ENCODE measurements at places on chromosomes 5 and 9.
A peak's percentile ranks its signal among the peaks of the same experiment; 100 is the strongest.

DNA sequence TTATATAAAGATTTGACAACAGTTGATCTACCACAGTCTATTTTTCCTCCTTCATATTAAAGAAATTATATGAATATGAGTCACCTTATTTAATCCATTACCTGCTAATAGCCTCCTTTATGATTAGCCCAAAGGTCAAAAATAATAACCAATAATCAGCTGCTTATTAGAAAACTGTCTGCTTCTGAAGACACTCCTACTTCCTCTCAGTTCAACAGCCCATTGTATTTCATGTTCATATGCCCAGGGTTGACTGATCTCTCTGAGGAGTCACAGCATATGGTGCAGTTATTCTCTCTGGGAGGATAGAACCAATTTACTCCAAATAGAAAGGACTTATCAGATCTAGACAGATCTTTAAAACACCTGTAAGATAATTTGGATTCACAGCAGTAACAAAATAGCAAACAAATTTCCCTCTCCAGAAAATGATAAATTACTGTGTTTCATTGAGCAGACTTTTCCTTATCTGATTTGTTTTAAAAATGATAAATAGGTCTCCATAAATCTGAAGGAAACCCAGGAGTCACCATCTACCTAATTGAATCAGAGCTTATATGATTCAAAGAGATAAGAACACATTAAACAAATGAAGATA is 180.4 kb upstream of the ITGA1 start:
- no peak for DNase-seq

- DNase-seq = no peak
These were observed 94.3 kb downstream of the SREK1 start for GRCh38 chr5:66238435-66238834.

DNA sequence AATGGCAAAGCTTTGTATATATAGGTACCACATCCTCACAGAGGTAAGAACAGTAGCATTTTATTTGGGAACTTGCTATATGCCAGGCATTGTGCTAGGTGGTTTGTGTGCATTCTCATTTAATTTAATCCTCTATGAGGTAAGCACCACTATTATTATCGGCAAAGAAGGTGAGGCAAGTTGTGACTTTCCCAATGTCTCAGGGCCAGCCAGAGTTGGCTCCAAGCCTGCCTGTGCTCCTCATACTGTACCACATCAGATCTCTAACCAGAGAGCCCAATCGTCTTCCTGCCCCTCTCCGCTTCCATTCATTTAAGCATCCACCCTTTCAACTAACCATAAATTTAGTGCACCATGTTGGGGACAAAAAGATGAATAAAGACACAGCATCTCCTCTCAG is 55.1 kb downstream of the NIPSNAP3B start:
- DNase-seq = no peak

GRCh38 chr5:2149195-2149539 is 266.4 kb upstream of the IRX4 start:
- DNase-seq = no peak

- DNase-seq = no peak
These were observed 826 bp downstream of the GPRIN1 start for GRCh38 chr5:176608937-176609723.

DNA sequence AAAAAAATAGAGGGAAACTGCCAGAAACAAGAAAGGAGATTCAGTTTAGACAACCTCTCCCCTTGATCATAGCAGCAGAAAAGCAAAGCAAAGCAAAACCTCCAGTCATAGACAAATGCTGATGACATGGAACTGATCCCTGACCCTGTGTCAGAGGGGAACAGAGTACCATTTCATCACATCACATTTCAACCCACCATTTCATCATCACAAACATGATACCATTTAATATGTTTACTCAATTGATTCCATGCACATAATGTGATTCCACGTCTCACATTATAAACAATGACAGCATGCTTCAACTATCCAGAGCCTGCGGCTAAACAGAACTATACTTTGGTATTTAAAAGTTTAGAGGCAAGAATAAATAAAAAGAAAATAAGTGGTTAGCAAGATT is 28.7 kb upstream of the ACOT12 start:
- DNase-seq = no peak

DNA sequence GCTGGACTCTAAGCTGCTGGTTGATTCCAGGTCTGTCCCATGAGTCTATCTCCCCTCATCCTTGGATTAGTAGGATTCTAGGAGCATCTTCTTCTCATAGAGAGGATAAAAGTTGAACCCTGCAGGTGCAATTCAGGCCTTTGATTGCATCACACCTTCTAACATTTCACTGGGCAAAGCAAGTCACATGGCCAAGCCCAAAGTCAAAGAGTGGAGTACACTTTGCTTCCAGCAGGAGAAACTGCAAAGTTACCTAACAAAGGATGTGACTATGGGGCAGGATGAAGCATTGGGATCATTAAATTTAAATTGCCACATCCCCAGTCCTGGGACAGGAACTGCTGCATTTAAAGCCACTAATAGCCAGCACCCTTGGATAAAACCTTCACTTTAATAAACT is 51.0 kb upstream of the EGFLAM start:
- no peak for DNase-seq

- no peak for DNase-seq
These were observed 20.9 kb downstream of the KLHL3 start for GRCh38 chr5:137714946-137715345.

DNA sequence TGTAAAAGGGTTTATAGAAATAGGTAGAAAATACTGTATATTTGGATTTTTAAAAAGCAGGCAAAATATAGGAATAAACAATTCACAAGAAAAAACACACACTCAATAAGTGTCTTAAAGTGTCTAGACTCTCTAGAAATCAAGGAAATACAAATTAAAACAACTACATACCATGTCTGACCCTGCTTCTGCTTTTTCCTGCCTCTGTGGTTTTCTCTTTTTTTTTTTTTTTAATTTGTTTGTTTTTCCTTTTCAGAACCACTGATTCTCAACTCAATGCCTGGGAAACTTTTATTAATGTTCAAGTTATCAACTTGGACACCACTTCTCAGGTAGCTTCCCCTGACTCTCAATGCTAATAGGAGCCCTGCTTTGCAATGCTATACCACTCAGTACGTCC is 25.5 kb upstream of the TAS2R1 start:
- DNase-seq = no peak

GRCh38 chr9:136304456-136304855 is 562 bp upstream of the CCDC187 start:
- DNase-seq = no peak

DNA sequence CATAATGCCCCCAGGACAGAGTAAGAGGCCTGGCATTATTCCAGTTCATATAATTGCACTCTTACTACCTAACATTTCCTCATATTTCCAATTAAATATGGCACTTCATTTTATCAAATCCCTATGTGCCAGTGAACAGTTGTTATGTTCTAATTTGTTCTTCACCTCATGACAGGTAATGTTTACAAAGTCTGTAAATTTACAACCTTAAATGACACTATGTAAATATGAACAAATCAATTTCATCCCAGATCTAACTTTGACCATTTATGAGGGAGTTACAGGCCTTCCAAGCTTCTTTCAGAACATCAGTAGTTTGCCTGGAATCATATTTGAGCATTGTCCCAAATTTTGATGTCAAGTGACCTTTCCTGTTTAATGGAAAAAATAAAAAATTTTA is 592.6 kb upstream of the CDH6 start:
- no peak for DNase-seq

- no peak for DNase-seq
These were observed 52.5 kb downstream of the ECPAS start for GRCh38 chr9:111431684-111432083.

DNA sequence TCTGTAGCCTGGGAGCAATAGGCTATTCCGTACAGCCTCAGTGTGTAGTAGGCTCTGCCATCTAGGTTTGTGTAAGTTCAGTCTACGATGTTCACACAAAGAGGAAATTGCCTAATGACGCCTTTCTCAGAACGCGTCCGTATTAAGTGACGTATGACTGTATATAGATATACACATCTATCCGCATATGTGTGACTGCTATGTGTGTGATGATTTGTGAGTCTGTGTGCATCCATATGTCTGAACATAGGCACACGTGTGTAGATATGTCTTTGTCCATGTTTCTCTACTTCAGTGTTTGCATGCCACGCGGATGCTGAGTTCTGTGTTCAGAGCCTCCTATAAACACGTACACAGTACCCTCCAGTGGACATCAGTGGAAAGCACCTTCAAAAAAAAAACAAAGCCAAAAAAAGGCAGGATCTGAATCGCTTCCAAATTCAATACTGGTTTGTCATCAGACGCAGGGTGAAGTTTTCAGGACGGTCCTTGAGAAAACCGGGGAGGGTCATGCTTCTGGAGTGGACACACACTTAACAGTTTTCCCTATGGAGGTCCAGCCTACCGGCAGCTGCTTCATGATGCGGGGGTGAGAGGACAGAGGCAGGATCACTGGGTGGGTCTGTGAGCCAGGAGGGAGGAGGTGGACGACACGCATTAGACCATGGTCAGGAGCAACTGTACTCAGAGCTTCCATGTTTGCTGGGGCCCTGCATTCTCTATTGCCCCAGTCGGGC is 29.5 kb upstream of the ALDH1B1 start:
- DNase-seq = peak; percentile 77

GRCh38 chr9:78236551-78236910 is 656 bp downstream of the CEP78 start:
- no peak for DNase-seq

- DNase-seq = no peak
These were observed 195.4 kb downstream of the HSPA4 start for GRCh38 chr5:133247151-133247709.

DNA sequence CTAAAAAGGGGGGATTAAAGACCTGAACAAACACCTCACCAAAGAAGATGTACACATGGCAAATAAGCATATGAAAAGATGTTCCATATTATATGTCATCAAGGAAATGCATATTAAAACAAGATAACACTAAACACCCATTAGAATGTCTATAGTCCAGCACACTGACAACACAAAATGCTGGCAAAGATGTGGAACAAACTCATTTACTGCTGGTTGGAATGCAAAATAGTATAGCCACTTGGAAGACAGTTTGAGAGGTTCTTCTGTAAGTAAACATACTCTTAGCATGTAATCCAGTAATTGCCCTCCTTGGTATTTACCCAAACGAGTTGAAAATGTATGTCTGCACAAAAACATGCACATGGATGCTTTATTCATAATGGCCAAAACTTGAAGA is 73.6 kb downstream of the RGMB start:
- DNase-seq = no peak

GRCh38 chr9:37148181-37148580 is 27.8 kb downstream of the ZCCHC7 start:
- no peak for DNase-seq

DNA sequence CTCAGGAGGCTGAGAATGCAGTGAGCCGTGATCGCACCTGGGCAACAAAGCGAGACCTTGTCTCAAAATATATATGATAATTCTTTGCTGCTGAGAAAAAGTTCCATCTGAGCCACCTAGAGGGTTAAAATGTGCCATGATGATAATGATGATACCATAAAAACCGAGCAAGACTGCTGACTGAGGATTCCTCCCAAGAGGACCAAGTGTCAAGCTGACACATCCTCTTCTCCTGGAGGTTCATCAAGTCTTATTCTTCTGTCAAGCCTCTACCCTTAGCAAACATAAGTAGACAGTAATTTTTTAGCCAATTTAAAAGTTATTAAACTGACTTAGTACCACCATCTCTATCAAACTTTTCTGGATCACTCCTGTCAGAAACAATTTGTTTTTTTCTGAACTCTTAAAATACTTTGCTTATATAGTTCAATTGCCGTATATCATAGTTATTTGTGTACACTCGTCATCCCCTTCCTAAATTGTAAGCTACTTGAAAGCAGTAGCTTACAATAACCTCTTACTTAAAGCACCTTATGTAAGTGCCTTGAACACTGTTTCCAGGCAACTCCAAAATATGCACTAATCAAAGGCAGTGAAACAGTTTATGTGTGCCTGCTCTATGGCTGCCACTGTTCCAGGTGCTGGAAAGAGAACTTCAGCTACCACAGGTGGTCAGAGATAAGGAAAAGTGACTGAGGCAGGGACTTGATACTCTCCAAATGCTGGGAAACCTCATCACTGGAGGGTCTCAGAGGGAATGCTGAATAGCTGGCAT is 57.4 kb downstream of the SCAI start:
- DNase-seq = no peak

DNA sequence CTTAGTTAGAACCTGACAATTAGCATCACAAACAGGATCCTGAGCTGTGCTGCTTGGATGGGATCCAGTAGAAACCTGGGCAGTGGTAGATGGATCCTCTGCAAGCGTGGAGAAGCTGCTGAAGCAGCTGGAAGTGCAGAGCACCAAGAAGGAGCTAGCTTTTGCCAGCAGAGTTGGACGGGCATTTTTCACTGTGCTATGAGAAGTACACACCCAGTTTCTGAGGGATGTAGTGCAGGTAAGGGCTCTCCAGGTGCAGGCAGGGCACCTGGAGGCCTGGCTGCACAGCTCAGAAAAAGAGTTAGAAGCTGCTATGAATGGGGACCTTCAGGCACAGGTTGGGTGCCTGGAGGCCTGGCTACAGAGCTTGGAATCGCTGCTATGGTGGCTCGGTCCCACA is 623.9 kb upstream of the NUDT12 start:
- DNase-seq = no peak

DNA sequence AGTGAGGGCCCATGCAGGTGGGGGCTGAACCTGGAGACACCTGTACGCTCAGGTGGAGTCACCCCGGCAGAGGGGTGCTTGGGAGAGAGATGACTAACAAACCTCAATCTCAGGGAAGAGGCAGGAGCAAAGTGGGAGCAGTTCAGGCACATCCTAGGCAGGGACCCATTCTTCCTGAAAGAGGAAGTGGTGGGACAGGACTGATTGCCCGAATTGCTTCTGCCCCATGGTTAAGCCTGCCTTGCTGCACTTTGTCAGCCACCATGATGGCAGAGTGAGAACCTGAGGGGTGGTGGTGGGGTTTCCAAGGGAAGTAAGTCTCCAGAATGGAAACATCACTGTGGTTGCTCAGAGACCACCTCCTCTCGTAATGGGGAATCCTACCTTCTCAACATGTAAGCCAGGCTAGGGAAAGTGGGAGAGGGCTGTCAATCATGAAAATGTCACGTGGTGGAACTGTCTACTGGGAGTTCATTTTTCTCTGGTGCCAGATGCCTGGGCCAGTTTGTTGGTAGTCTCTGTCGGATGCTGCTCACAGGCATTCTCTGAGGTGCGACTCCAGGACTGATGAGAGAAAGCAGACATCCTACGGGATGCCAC is 150.4 kb downstream of the HSPA4 start:
- DNase-seq = no peak

GRCh38 chr9:100670719-100671118 is 92.8 kb downstream of the CAVIN4 start:
- no peak for DNase-seq

GRCh38 chr5:97658116-97658900 is 475.3 kb upstream of the RIOK2 start:
- DNase-seq = no peak
